ENCODE measurements at places on chromosomes 3 and 15.

- no peak for DNase-seq
Observed at GRCh38 chr3:141306922-141307321, 61.4 kb upstream of the ZBTB38 start.

- peak; percentile 8 for DNase-seq
Observed at GRCh38 chr3:39104961-39105686, 2.3 kb downstream of the GORASP1 start.

DNA sequence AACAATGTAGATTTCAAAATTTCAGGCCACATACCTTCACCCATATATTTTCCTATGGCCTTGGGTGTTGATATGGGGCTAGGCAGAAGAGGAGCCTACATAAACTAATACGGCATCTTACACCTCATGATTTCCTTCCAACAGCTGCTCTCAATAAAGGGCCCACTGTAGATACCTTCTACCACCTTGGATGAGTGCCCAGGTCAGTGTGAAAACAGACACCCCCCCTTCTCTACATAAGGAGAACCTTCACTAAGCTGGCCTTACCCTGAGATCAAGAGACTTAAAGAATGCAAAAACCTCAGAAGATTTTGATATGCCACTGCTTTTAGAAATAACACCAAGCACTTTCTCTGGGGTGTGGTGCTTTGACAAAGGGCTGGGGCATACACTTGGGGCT is 42.7 kb downstream of the SH3BP5 start:
- no peak for DNase-seq

GRCh38 chr3:24640330-24640877 is 145.8 kb upstream of the THRB start:
- DNase-seq = peak; percentile 37

DNA sequence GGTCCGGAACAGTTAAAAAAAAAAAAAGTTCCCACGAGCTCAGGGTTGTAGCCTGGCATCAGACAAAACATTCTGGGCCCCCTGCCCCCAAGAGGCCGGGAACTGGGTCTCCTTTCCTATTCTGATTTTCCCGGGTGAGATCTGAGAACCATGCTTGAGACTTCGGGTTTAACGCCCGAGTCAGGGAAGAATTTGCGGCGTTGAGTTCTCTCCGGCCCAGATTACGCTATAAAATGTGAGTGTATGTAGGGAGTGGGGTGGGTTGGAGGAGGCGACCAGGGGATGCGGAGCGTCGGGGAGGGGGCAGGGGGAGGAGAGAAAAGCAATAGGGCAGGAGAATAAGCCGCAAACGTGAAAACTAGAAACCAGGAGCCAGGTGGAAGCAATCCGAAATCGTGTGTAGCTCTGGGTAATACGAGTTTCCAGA is 2.7 kb downstream of the ZIC1 start:
- no peak for DNase-seq

DNA sequence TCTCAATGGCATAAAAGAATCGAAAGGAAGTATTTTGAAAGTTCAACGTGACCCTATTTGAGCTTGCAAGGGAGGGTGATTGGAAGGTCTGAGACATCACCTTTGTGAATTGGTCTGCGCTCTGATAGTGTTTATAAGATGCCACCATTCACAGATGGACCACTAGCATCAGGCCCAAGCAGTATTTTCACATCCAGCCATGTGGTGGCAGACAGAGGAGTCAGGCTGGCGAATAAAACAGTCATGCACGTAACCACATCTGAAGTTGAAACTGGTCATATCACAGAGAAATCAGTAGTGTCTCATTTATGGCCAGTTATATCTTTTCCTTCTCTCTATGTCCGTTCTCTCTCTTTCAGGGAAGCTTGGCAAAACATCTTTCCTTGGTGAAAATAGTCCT is 170.1 kb upstream of the ONECUT1 start:
- DNase-seq = no peak

DNA sequence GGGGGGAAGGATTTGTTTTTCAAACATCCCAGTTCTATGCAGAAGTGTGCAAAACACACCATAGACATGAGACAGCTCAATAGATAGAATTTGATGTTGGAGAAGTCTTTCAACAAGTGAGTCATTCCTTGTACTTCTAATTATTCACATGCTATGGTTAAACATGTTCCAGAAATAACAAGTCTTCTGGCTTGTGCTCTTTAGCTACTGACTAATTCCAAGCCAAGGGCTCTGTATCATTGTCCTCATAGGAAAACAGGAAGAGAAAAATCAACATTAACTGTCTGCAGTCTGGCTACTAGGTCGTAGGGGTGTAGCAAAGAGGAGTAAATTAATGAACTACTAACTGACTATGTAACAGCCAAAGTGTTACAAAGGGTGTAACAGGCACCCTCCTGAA is 25.8 kb downstream of the LDHAL6B start:
- no peak for DNase-seq

GRCh38 chr3:122101646-122102045 is 46.5 kb downstream of the CD86 start:
- DNase-seq = peak; percentile 86

- DNase-seq = no peak
Observed at GRCh38 chr3:124360155-124360554, 368.2 kb upstream of the ROPN1 start.

- no peak for DNase-seq
Observed at GRCh38 chr3:141009496-141009895, 41.7 kb upstream of the SPSB4 start.

- no peak for DNase-seq
Observed at GRCh38 chr3:138846262-138846791, 11.6 kb upstream of the PIK3CB start.

DNA sequence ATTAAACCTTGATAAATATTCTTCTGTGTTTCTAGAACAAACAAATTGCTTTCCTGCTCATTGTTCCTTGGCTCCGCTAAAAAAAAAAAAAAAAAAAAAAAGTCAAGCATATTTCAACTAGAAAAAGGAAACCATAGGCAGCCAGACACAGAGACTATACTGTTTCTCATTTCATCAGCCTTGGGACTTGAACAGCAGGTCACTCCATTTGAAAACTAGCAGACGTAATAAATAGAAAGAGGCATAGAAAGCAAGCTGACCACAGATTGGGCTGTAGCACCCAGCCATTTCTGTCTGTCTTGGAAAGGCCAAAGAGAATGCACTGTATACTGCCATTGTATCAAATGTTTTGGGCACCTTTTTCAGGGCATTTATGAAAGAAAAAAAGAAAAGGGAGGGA is 697.1 kb downstream of the NLGN1 start:
- DNase-seq = no peak

GRCh38 chr15:77021803-77022381 is 27.0 kb downstream of the PSTPIP1 start:
- no peak for DNase-seq

- no peak for DNase-seq
Observed at GRCh38 chr15:87829332-87830050, 427.0 kb downstream of the NTRK3 start.

- peak; percentile 51 for DNase-seq
Observed at GRCh38 chr3:155211266-155211665, 82.2 kb downstream of the STRIT1 start.

DNA sequence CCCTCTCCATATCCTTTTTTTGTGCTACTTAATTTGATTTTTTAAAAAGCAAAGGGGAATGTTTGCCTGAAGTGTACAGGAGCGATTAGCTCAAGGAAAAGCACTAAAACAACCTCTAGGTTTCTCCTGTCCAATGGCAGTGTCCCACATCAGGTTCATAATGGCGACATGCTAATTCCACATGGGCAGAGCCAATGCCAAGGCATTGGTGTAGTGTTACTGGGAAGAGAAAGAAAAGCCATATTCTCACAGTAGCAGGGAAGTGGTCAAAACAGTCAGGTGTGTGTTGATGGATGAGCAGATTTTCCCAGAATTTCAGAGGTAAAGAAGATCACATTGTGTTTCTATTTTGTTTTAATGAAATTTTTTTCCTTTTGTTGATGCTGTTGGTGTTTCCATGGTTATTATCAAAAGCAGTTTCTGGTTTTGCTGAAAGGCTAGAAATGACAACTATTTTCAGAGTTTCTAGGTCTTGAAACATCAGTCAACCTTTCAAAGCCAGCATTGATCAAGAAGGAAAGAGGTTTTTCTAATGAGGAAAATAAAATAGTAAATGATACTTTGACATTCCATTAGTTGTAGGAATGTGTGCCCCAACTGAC is 65.2 kb downstream of the FNDC3B start:
- peak; percentile 54 for DNase-seq

DNA sequence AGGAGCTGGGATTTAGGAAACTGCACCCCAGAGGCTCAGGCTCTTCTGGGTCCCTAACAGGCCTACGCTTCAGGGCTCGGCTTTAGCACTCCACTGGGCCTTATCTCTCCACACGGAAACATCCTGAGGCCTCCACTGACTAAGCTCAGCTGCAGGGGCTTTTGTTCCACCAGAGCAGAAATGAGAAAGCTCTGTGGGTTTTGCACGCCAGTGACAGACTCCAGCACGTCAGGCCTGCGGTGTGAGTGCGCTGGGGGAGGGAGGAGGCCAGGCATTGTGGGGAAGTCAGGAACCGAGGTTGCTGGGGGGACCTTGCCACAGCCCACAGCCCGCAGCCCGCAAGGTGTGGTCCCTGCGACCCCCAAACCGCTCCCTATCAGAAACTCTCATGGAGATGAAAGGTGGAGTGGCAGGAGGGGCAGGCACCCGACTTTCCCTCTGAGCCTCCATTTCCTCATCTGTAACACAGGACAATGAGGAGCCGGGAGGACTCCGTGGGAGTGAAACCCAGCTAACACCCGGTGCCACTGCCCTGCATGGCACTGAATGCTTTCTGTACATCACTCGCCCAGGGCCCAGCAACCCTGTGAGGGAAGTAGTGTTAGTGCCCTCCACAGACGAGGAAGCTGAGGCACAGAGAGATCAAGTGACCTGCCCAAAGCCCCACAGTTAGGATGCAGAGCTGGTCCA is 106.5 kb downstream of the TPRA1 start:
- DNase-seq = no peak

GRCh38 chr3:70982700-70983140 is 600.8 kb downstream of the FOXP1 start:
- no peak for DNase-seq

GRCh38 chr15:73936181-73936580 is 9.9 kb downstream of the LOXL1 start:
- DNase-seq = no peak

- DNase-seq = no peak
Observed at GRCh38 chr15:44034933-44035624, 160.0 kb downstream of the FRMD5 start.

DNA sequence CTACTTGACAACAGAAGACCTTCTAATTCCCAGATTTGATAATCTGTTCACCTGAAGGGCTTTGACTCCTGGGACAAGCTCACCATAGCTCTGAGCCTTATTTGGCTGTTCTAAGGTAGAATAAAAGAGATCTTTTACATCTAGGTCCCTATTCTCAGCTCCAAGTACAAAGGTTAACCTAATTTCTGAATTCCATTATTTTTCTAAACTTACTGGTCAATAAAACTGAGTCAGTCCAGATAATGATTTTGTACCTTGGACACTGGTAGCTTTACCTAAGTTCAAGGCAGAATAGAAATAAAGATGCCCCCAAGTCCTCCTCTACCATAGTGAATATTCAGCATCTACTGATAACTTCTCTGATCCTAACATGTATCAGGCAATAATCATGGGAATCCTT is 81.8 kb upstream of the MEX3B start:
- DNase-seq = no peak

- DNase-seq = no peak
Observed at GRCh38 chr3:16460273-16460672, 53.2 kb downstream of the RFTN1 start.

GRCh38 chr3:135033737-135034136 is 238.7 kb downstream of the EPHB1 start:
- DNase-seq = no peak

DNA sequence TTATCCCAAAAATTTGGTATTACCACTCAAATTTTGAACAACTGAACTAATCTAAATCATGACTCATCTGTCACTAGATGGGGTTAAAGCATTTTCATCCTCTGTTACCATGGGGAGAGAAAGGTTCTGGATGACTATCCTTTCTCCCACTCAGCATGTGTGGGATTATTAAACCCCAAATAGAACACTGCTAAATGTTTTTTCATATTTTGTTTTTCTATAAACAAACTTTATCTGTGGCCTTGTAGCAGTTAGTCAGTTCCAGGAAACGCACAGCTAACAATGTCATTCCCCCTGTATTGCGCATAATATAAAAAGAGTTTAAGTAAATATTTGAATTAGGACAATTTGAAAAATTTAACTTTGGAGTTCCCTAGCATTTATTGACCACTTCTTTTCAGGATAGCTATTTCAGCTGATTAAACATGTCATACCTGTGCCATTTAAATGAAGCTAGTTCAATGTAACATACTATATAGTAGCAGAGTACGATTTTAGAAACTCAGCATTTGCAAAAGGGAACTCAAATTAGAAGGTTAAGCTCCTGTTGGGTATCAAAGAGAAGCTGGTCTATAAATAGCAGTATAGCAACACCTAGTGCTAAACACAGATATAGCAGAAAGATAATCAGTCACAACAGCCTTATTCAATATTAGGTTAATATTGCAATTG is 9.2 kb upstream of the TMEM212 start:
- peak; percentile 52 for DNase-seq

- DNase-seq = no peak
Observed at GRCh38 chr3:195068084-195069080, 202.6 kb downstream of the XXYLT1 start.

DNA sequence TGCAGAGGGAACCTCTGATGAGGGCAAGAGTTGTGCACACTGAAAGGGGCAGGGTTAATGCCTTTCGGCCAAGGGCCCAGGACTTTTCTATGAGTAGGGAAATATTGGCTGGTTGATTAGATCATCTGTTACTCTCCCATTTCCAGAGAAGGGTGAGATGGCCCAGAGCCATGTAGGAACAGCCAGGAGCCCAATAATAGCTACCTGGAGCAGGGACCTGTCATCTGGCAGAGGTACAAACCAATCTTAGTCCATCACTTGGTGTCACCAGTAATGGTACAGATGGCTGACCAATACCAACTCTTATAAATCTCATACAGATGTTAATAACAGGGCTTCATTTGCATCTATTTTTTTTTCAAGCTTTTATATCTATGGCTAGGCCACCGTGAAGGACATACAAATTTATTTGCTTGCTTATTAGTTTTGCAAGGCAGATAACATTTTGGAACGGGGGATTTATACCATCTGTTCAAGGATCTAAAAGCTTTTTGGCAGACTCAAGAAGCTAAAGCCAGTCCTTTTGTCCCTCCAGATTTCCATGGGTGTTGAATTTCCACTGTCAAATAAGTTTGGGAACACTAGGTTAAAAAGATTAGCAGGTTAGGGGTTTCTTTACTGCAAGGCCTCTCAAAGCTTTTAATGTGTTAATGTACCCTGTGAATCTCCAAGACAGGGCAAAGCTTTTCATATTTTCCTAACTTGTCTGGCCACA is 79.3 kb downstream of the TNIK start:
- DNase-seq = no peak
